ENCODE measurements at places on chromosomes 5 and 9.

GRCh38 chr5:142013734-142014521, 1.1 kb upstream of the GNPDA1 start:
- peaks cover 74% of the 10 kb centered on the region for H3K4me1 ChIP-seq
- H3K4me3 ChIP-seq, result peak overlapping the region; percentile 89
- DNase-seq, result no peak
- H3K27me3 ChIP-seq, result no peaks in the 10 kb centered on the region
- peak overlapping the region; percentile 94 for H3K27ac ChIP-seq

- no peak for DNase-seq
- no peak overlapping the region for H3K27ac ChIP-seq
- no peaks in the 10 kb centered on the region for H3K36me3 ChIP-seq
- H3K4me1 ChIP-seq, result no peaks in the 10 kb centered on the region
- H3K4me3 ChIP-seq, result no peak overlapping the region
- peaks cover 4% of the 10 kb centered on the region for H3K27me3 ChIP-seq
Observed at GRCh38 chr9:87567001-87567400, 69.3 kb downstream of the DAPK1 start.

DNA sequence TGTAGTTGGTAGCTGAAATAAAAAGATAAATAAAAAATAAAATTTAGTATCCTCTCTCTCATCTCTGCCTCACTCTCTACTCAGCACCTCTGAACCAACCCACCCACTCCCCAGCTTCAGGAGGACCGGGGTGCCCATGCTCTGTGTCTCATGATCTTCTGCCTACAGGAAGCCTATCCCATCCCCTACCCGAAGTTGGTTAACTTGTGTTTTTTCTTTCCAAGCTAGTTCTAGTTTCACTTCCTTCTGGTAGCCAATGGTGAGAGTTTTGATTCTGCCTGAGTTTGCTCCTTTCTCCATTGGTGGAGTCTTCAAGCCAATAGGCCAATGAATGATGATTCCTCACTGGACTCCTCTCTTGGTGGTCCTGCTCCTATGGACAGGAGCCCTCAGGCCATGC, 32.1 kb downstream of the SNX24 start:
- H3K4me1 ChIP-seq, result peaks cover 3% of the 10 kb centered on the region
- H3K27ac ChIP-seq, result no peak overlapping the region
- H3K4me3 ChIP-seq, result no peak overlapping the region
- no peaks in the 10 kb centered on the region for H3K36me3 ChIP-seq
- no peaks in the 10 kb centered on the region for H3K27me3 ChIP-seq
- DNase-seq, result no peak

DNA sequence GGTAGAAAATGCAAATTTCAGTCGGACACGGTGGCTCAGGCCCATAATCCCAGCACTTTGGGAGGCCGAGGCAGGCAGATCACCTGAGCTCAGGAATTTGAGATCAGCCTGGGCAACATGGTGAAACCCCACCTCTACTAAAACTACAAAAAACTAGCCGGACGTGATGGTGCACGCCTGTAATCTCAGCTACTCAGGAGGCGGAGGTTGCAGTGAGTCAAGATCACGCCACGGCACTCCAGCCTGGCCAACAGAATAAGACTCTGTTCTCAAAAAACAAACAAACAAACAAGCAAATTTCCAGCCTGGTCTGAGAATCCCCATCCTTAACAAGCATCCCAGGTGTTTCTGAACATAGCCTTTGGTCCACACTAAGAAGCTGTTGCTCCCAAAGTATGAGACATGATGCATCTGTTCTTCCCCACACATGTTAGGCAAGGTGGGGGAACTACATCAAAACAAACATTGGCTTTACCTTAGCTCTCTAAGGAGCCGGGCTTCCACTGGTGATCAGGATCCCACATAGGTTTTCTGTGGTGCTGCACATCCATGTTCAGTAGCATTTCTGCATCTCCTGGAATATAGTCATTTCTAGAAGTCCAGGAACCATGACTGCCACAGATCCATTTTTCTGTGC, 92.5 kb upstream of the DMRT1 start:
- no peak for DNase-seq
- no peaks in the 10 kb centered on the region for H3K27me3 ChIP-seq
- peak overlapping the region; percentile 48 for H3K4me3 ChIP-seq
- peaks cover 47% of the 10 kb centered on the region for H3K4me1 ChIP-seq
- no peaks in the 10 kb centered on the region for H3K36me3 ChIP-seq

- no peaks in the 10 kb centered on the region for H3K36me3 ChIP-seq
- no peak for DNase-seq
- peaks cover 1% of the 10 kb centered on the region for H3K27me3 ChIP-seq
- no peaks in the 10 kb centered on the region for H3K4me1 ChIP-seq
- no peak overlapping the region for H3K4me3 ChIP-seq
Observed at GRCh38 chr9:114080773-114081440, 2.8 kb upstream of the AMBP start.

- no peak for DNase-seq
- peaks cover 5% of the 10 kb centered on the region for H3K27me3 ChIP-seq
- H3K4me1 ChIP-seq, result no peaks in the 10 kb centered on the region
- H3K27ac ChIP-seq, result no peak overlapping the region
- H3K36me3 ChIP-seq, result no peaks in the 10 kb centered on the region
- H3K4me3 ChIP-seq, result no peak overlapping the region
Observed at GRCh38 chr5:2718115-2718514, 33.4 kb downstream of the IRX2 start.

DNA sequence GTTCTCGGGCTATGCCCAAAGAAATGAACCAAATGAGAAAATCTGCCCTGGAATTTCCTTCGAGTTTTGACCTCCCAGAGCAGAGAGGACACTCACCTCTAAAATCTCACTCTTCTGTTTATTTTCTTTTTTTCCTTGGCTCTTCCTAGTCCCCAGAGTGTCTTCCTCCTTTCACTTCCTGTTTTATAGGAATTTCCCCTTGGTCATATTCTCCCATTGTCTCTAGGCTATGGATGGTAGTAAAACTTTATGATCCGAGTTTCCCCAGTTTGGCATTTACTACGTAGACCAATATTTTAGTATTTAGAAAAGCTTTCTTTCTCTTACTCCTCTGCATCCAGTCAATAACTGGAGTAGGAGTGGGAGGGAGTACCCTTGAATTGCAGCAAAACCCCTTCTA, 354.5 kb upstream of the ZNF608 start:
- no peak for DNase-seq
- H3K27me3 ChIP-seq, result no peaks in the 10 kb centered on the region
- no peak overlapping the region for H3K4me3 ChIP-seq
- no peaks in the 10 kb centered on the region for H3K36me3 ChIP-seq
- H3K27ac ChIP-seq, result no peak overlapping the region

DNA sequence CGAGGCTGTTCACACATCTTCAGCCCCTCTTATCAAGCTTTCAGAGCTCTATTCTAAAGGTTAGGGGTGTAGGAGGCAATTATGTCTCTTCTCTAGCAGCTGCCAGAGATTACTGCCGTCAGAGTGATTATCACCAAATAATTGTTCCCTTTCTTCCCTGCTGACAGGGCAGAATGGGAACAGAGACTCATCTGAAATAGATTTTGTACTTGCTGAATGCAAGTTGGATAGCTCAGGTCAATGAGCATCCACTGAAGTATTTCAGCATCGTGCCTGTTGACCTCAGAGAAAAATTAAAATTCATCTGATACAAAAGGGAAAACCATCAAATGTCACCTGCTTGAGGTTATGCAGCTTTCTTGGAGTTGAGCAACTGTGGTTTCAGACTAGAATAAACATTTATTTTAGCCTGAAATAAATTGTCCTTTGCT, 213.7 kb upstream of the MAP3K1 start:
- DNase-seq, result no peak
- peaks cover 8% of the 10 kb centered on the region for H3K36me3 ChIP-seq
- H3K4me3 ChIP-seq, result no peak overlapping the region
- no peak overlapping the region for H3K27ac ChIP-seq
- no peaks in the 10 kb centered on the region for H3K27me3 ChIP-seq

DNA sequence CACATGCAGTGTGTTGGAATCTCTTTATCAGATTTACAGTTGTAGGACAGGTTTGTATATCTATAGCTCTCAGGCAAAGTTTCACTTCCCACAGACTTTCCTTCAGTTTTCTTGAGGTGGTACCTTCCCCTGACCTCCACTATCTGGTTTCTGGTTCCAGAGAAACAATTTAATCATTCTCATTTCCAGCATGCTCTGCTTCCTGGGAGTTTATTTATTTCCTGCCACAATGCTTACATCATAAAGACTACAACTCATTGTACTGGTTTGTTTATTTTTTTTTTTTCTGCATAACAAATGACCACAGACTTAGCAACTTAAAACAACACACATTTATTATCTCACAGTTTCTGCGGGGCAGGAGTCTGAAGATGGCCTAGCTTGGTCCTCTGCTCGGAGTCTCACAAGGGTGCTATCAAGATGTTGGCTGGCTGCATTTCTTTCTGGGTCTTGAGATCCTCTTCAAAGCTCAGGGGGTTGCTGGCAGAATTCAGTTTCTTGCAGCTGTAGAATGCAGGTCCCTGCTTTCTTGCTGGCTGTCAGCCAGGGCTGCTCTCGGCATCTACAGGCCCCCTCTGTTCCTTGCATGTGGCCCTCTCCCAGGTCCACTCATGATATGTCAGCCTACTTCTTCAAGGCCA, 247.7 kb downstream of the ENC1 start:
- H3K4me1 ChIP-seq, result no peaks in the 10 kb centered on the region
- H3K36me3 ChIP-seq, result no peaks in the 10 kb centered on the region
- H3K4me3 ChIP-seq, result no peak overlapping the region
- DNase-seq, result no peak
- no peak overlapping the region for H3K27ac ChIP-seq

DNA sequence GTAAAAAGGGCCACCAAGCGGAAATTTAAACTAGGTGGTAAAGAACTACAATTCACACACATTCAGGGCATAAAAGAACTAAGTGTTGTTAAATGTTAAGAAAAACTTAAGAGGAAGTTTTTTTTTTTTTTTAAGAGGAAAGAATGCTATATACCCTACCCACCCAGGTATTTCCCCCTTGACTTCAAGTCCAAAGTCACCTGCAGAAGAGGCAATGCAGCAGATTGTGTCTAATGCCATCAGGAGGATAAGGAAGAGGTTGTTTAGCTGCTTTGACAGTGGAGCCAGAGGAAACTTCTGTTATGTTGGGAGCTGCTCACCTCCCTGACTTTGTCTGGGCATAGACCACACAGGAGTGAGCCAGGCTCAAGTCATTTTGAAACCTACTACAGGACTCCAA, 69.2 kb downstream of the MPDZ start:
- no peak for DNase-seq
- no peaks in the 10 kb centered on the region for H3K4me1 ChIP-seq
- no peak overlapping the region for H3K27ac ChIP-seq
- no peaks in the 10 kb centered on the region for H3K27me3 ChIP-seq
- no peaks in the 10 kb centered on the region for H3K36me3 ChIP-seq

DNA sequence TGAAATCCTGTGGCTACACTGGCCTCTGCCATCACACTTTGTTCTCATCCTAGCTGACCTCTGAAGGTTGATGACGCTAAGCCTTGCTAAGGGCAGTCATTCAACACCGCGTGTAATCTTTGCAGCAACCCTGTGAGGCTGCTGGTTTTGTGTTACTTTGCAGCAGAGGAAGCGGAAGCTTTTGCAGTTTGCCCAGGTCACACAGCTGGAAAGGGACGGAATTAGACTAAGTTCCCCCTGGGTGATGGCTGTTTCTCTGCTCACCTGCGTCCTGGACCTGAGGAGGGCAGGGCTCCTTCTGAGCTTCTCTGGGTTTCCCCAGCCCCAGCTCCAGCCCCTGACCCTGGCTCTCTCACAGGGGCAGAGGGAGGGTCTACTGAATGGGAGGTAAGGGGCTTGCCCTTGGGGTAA, 7.3 kb upstream of the SLC25A51 start:
- H3K36me3 ChIP-seq, result no peaks in the 10 kb centered on the region
- no peak overlapping the region for H3K27ac ChIP-seq
- H3K4me1 ChIP-seq, result no peaks in the 10 kb centered on the region
- no peak for DNase-seq
- H3K4me3 ChIP-seq, result no peak overlapping the region
- H3K27me3 ChIP-seq, result peaks cover 4% of the 10 kb centered on the region

GRCh38 chr9:93964685-93965084, 9.5 kb upstream of the BARX1 start:
- peaks cover 22% of the 10 kb centered on the region for H3K4me1 ChIP-seq
- no peaks in the 10 kb centered on the region for H3K36me3 ChIP-seq
- H3K4me3 ChIP-seq, result no peak overlapping the region
- peaks cover 32% of the 10 kb centered on the region for H3K27me3 ChIP-seq
- H3K27ac ChIP-seq, result no peak overlapping the region

- H3K36me3 ChIP-seq, result peaks cover 4% of the 10 kb centered on the region
- peaks cover 8% of the 10 kb centered on the region for H3K27me3 ChIP-seq
- H3K4me3 ChIP-seq, result no peak overlapping the region
- no peak overlapping the region for H3K27ac ChIP-seq
Observed at GRCh38 chr5:42927730-42928129, 112.4 kb downstream of the ANXA2R start.

- H3K27ac ChIP-seq, result no peak overlapping the region
- no peaks in the 10 kb centered on the region for H3K36me3 ChIP-seq
- no peaks in the 10 kb centered on the region for H3K27me3 ChIP-seq
- H3K4me3 ChIP-seq, result no peak overlapping the region
Observed at GRCh38 chr9:14812806-14813205, 90.3 kb upstream of the CER1 start.

DNA sequence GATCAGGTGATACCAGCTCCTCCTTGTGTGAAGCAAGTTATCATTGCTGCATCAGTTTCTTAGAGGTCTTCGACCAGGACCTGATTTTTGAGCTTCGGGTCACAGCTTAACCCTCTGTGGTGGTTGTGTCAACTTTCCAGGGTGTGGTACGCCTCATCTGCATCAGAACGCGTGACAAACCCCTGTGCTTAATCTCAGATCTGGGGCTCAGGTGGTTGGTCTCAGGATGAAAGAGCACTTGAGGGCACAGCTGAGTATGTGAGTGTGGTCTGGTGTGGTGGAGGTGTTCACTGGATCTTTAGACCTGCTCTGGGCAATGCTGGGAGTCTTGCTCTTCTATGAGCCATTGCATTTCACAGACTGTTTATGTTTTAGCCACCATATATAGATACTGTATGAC, 64.1 kb downstream of the OSTF1 start:
- no peaks in the 10 kb centered on the region for H3K27me3 ChIP-seq
- peaks cover 54% of the 10 kb centered on the region for H3K4me1 ChIP-seq
- peak; percentile 56 for DNase-seq
- peak overlapping the region; percentile 90 for H3K27ac ChIP-seq

DNA sequence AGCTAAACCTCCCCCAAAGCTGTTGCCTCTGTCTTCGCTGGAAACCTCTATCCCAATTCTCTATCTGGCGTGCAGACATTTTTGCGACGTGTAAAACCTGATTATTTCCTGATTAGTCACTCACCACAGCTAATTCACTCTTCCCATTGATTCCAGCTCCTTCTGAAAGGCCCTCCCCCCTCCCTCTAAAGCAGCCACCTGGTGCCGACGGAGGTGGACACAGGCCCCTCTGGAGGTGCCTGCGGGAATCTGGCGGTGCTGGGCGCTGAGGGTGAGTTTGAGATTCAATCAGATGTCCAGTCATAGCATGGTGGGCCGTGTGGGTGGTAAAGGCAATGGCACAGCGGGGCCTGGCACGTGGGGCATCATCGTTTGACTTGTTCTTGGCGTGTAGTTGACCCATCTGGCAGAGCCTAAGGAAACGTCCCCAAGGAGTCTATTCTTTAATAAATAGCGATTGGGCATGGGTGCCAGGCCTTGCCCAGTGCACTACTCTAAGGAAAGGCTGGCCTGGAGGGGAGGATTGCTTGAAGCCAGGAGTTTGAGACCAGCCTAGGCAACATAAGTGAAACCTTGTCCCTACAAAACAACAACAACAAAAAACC, 271.1 kb upstream of the MVB12B start:
- no peak for DNase-seq
- no peak overlapping the region for H3K4me3 ChIP-seq
- H3K27ac ChIP-seq, result no peak overlapping the region
- H3K36me3 ChIP-seq, result no peaks in the 10 kb centered on the region

All from activated naive CD8-positive, alpha-beta T cell treated with anti-CD3 and anti-CD28 coated beads, Interleukin-2, amount 10 ng/mL, durations not matched to agents 7 days and 5 days (primary cell).